ENCODE measurements at places on chromosomes 5 and 9.

DNA sequence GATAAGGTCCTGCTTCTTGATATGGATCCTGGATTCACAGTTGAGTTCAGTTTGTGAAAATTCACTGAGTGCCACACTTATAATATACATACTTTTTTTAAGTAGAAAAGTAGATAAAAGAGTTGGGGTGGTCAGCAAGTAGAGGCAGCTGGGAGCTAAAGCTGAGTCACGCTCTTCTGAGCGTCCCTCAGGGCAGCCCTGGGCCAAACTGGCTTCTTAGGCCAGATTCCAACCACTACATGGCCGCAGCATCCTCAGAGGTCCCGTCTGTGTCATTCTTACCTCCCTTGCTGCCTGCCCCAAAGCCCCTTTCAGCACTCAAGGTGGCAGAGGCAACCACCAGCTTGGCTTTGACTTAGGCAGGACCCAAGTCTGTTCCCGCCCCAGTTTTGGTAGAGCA lies 123.3 kb upstream of the TBC1D2 start:
- DNase-seq = no peak

- no peak for DNase-seq
Observed at GRCh38 chr5:179284751-179285631, 60.3 kb downstream of the ADAMTS2 start.

- DNase-seq = no peak
Observed at GRCh38 chr9:37639109-37639762, 11.5 kb upstream of the FRMPD1 start.

- no peak for DNase-seq
Observed at GRCh38 chr5:109950634-109951033, 260.9 kb downstream of the MAN2A1 start.

GRCh38 chr5:146607659-146608332 lies 91.8 kb upstream of the GPR151 start:
- no peak for DNase-seq

GRCh38 chr5:115542086-115542485 lies 2.5 kb downstream of the FEM1C start:
- no peak for DNase-seq

- no peak for DNase-seq
Observed at GRCh38 chr5:155978850-155979249, 348.1 kb upstream of the SGCD start.

DNA sequence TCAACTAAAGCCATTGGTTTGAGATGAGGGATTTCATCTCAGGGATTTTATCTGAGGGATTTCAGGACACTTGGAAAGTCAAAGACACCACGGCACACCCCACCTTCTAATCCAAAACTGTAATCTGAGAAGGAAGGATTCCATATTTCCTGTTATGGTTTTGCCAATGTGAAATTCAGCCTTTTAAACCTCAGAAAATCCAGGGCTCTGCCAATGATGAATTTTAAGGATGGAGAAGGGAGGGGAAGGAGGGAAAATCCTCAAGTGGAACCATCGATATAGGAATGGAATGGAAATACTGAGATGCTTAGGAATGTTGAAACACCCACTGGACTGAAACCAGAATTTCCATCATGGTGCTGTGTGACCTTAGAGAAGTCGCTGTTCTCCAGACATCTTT lies 5.3 kb downstream of the C1QTNF3 start:
- DNase-seq = no peak

DNA sequence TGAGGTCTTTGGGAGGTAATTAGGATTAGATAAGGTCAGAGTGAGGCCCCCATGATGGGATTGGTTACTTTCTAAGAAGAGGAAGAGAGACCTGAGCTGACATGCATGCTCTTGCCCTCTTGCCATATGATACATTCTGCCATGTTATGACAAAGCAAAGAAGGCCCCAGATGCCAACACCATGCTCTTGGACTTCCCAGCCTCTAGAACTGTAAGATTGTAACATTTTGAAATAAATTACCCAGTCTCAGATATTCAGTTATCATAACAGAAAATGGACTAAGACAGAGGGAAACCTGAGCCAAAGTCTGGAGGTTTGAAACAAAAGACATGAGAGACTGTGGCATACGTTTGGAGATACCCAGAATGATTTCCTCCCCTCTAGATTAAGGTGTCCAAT lies 318.6 kb downstream of the ARHGEF28 start:
- DNase-seq = no peak

- DNase-seq = no peak
Observed at GRCh38 chr9:630817-631216, 210.7 kb upstream of the DMRT1 start.

DNA sequence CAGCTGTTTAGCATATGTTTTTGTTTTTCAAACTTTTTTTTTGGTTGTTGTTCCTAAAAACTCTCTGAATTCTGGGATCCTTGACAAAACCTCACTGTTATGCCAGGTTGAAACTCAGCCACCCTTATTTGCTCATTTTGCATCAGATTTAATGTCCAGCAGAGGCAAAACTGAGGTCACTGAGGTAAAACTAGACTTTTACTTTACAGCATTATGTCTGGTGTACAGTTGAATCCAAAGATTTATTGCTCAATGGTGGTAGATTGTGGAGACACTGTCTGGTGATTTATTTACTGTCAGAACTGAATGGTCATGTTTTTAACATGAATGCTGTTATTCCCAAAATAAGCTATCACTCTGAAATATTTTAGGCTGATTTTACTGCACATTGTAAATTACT lies 87.9 kb downstream of the FBXL7 start:
- no peak for DNase-seq

DNA sequence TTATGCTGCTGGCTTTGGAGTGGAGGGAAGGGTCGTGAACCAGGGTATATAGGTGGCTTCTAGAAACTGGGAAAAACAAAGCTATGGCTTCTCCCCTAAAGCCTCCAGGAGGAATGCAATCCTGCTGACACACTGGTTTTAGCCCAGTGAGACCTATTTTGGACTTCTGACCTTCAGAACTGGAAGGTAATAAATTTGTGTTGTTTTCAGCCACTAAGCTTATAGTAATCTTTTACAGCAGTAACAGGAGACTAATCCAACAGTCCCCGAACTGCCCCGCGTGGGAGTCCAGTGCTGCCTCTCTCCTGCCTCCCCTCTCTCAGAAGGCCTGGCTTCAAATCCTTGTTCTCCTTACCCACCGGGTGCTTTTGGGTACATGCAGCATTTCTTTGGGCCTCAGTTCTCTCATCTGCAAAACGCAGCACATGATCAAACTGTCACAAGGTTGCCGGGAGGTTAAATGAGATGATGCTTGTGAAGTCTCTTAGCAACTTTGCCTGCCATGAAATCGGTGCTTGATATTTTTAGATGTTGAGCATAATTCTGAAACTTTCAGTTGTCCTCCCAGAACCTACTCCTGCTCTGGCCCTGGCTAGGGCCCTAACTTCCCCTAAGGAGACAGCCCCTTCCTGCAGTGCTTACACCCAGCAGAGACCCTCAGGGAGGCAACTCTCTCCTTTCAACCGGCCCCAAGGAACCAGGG lies 127.3 kb upstream of the BOD1 start:
- DNase-seq = no peak

GRCh38 chr5:176133877-176134276 lies 104.3 kb upstream of the SIMC1 start:
- DNase-seq = no peak

- DNase-seq = no peak
Observed at GRCh38 chr9:125932012-125932411, 184.8 kb downstream of the PBX3 start.

DNA sequence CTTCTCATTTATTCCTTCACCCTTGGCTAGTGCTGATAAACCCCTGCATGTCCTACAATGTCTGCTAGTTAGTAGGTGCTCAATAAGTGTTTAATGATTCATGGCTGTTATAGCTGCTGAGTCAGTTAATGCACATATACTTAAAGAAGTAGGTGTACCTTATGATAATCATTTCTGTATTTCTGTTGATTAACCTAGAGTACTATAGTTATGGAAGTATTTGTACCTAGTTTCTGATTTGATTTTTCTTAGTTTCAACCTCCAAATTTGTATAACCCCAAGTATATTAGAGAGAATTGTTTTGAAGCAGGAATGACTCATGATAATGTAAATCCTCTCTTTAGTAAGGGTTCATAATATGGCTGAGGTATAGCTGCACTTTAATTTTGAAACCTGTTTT lies 8.9 kb downstream of the SMAD5 start:
- no peak for DNase-seq

- no peak for DNase-seq
Observed at GRCh38 chr5:179234563-179235135, 110.6 kb downstream of the ADAMTS2 start.

- DNase-seq = no peak
Observed at GRCh38 chr5:134583766-134584165, 48.9 kb downstream of the SAR1B start.

DNA sequence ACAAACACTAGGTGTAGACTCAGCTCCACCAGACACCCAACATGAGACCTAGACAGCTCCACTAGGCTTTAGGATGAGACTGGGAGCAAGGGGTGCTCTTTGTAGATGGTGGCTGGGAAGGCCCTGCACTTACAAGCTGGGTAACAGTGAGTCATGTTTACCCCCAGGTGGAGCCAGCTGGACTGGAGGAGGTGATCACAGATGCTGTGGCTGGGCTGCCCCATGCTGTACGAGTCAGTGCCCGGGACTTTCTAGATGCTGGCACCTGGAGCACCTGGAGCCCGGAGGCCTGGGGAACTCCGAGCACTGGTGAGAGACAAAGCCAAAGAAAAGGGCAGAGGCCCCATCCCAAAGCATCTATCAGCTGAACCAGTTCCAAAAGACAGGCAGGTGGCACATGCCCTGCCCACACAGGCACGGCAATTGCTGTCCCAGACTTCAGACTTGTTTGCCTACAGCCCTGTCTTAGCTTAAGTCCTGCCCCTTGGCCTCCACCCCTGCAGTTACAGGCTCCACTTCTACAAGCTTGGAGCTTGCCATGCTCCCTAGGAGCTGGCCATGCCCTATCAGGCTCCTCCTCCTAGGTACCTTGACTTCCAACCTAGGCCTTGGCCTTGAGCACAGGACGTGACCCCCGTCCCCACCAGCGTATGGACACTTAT lies 2.7 kb downstream of the CCL27 start:
- no peak for DNase-seq
